ENCODE measurements at places on chromosomes 4 and X.

GRCh38 chrX:15606136-15606535 lies 5.4 kb upstream of the ACE2 start:
- no peak for DNase-seq

GRCh38 chr4:1466863-1467165 lies 60.6 kb upstream of the NKX1-1 start:
- DNase-seq, result no peak

DNA sequence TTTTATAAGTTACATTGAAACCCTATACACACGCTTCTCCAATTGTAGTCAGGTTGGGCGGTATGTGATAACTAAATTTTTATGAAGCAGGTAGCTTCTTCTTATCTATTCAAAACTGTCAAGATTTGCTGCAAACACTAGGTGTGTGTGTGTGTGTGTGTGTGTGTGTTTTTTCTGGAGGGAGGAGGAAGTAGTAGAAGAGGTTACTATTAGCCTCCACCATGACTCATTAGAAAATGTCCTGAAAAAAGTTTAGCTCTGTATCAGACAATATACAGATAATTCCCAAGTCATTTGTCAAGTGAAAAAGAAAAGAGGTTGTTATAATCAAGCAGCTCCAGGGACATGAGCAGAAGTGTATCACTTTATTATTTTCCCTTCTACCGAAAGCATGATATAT lies 33.9 kb downstream of the PCDH7 start:
- DNase-seq, result no peak

DNA sequence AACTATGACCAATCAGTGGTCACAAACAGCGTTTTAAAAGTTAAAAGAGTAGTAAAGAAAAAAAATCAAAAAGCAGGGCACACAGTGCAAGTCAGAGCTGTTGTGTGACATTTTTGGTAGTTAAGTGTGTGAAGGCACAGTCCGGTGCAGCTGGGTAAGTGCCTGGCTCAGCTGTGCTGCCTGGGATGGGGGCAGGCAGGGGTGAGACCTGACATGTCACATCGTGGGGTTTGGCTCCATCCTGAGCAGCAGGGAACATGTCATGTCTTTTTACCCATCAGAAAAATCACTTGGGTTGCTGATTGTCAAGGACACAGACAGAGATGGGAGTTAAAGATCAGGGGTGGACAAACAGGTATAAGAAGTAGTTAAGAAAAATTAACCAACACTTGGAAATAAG lies 125.1 kb downstream of the NSUN7 start:
- DNase-seq, result no peak

- no peak for DNase-seq
Observed at GRCh38 chr4:140769209-140769608, 13.0 kb upstream of the TBC1D9 start.

DNA sequence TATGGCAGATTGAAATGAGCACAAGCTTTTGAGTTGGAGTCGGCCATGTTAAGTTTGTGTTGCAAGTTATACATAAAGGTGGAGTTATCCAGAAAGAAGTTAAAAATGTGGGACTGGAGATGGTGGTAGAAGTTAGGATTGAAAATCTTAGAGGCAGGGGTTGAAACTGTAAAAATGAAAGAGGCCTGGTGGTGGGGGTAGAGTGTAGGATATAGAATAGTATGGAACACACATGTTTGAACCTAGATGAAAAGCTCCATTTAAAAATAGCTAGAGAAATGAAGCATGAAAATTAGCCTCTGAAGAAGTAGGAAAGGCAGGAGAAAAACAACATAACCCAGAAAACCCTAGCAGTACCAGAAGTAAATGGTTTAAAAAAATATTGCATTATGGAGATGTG lies 131.8 kb upstream of the ENPEP start:
- DNase-seq, result no peak

DNA sequence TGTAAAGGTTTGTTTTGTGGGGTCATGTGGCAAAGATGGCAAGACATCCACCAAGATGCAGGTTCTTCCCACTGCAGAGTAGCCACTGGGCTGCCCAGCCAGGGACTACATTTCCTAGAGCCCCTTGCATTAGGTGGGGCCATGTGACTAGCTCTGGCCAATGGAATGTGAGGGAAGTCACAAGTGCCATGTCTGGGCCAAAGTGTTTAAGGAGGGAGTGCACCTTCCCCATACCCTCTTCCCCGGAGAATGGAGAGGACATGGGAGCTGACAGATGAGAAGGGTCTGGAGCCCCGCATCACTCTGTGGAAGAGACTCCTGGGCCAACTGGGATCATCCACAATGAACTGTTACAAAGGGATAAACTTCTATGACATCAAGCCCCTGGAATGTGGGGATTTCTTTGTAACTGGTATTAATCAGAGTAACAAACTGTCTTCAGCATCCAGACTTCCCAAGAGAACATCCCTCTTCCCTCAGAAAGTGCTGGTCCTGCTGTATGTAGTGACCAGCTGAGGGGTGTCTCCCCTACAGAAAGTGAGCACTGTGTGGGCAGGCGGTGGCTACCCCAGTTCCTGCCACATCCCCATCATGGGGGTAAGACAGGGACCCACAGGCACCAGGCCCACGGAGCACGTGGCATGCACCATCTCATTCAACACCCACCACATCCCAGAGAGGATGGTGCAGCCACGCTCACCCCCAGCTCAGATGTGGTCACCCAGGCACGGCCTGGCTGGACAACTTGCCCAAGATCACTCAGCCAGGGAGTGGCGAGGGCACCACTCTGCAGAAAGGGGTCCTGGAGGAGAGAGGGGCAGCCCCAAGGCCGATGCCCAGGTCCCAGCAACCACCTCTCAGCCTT lies 10.9 kb downstream of the PPP2R2C start:
- no peak for DNase-seq

DNA sequence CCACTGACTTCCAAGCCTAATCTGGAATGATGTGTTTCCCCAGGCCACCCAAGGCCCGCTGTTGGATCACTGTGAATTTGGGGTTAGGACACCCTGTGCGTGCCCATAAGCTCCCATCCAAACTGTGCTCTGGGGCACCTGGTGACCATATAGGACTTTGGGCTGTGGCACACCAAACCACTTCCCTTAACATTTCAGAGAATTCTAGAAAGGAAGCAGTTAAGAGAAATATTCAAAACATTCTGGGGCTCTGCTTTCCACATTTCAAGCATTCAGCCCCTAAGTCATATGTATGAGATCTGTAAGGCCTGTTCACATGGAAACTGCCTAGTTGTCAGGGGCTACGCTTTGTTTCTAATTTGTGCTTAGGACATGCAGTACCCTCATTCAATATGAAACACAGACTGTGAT lies 14.4 kb downstream of the VGLL1 start:
- DNase-seq, result no peak

GRCh38 chr4:7151668-7152227 lies 40.6 kb upstream of the SORCS2 start:
- no peak for DNase-seq

DNA sequence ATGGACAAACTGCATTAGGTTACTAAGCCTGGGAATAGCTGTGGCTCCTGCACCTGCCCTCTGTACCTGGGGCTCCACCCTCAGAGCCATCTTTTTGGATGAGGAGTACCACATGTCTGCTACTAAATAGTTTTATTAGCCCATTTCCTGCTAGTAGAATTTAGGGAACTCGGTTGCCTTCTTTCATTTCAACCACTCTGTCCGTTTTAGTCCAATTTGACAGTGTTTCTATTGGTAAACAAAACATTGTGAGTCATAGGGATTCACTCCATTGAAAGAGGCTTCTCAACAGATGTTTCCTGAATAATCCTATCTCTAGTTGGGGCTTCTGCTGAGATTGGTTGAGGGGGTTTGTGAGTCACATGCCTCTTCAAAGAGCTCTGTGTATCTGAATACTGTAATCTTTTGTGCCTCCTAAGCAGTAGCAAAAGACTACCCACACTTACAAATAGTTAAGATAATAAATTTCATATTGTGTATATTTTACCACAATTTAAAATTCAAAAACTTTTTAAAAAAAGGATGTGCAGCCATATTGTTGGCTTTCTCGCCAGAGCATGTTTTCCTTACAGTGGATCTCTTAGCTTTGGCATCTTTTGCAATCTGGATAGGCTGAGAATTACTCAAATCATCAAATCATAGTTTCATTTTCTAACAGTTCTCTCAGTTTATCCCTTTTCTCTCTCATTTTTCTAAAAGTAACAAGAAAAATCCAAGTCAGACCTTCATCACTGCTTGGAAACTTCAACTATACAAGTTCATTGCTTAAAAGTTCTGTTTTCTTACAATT lies 9.9 kb downstream of the FAM200B start:
- no peak for DNase-seq
